Chondrocyte (in vitro differentiated cells): ENCODE measurements at places on chromosomes 7 and 10. TPM values are rescaled to one million over a fixed set of nuclear protein-coding genes. Genes with fewer than 3 reads are reported as not detected.

The LLCFC1 gene
- total RNA-seq = not detected in 3 replicates

The TAS2R4 gene
- total RNA-seq = 0.28 to 1.3 TPM (median 0.35 TPM) in 3 replicates

The FGF8 gene
- not detected in 3 replicates for total RNA-seq

The GNG11 gene
- total RNA-seq = 8.2 to 15.0 TPM (median 9.4 TPM) in 3 replicates

The FAM25A gene
- total RNA-seq = not detected in 3 replicates

The GJC3 gene
- total RNA-seq = not detected in 3 replicates

The PNLIP gene
- not detected in 3 replicates for total RNA-seq

The BMPER gene
- total RNA-seq = 0.30 to 0.63 TPM (median 0.62 TPM) in 3 replicates

The CDK14 gene
- 53.7 to 97.9 TPM (median 61.4 TPM) in 3 replicates for total RNA-seq

The NAT16 gene
- total RNA-seq = not detected in 3 replicates

DNA sequence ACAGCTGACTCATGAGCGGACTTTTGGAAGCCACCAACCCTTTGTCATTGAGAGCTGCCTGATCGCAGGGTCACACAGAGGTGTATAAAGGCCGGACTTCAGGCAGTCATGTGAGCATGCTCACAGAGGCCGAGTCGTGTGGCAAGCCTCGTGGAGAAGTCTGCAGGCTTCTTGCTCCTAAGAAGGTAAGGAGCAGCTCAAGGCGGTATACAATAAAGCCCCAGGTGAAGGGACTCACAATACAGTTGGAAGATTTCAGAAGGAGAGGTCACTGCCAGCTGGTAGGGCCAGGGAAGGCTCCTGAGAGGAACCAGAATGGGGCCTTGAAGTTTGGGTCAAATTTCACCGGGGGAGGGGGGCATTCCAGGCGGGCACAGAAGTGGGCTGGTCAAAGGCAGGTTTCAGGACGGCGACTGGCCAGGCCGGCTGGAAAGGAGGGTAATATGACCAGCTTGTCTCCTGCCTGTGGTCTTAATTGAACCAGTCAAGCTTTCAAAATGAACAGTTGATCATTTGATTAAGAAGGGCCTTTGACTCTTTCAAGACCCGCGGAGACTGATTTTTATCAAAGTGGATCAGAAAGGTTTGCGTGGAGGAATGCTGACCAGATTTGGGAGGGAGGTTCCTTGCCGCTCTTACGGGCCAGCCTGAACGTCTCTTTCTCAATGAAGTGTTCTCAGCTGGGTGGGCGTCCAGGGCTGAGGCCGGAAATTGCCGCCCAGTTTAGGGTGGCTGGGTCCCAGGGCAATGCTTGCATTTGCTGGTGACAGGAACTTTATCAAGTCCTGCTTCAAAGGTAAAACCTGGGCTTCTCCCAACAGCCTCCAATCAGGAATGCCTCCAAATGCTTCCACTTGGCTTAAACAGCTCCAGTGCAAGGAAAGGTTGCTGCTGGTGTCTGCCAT, 178.6 kb downstream of the EMX2 start:
- no peak overlapping the region for H3K4me3 ChIP-seq
- DNase-seq = no peak
- H3K27me3 ChIP-seq = peaks cover 30% of the 10 kb centered on the region
- H3K4me1 ChIP-seq = peaks cover 5% of the 10 kb centered on the region
- H3K36me3 ChIP-seq = peaks cover 2% of the 10 kb centered on the region
- no peak overlapping the region for H3K27ac ChIP-seq

DNA sequence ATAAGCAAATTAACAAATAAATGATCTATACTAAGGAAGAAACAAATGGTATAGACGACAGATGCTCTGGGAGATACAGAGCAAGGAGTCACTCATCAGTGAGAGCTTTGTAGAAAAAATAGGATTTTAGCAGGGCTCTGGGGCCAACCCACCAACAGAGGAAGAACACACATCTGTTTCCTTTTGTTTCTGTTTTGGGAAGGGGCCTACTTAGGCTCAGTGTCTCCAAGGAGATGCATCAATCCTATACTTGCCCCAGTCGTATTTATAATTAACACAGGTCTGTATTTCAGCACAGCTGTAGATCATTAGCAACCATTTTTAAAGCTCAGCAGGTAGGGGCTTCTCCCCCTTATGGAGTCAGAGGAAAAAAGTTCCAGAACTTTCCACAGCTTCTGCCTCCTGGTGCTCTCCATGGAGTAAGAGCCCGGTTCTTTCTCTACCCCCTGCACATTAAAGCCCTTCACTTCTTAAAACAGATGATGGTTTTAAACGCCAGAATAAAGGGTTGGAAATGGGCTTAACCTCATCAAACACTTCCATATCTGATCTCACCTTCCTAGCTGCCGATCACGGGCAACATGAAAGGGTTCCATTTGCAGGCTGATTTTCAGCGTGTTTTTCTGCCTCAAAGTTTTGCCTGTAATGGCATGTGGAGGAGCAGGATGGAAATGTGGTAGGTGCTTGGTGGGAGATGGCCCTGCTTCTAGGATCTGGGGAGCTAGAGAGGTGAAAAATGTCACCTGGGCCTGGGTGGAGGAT, 291.7 kb downstream of the TCF7L2 start:
- no peaks in the 10 kb centered on the region for H3K36me3 ChIP-seq
- H3K27me3 ChIP-seq = no peaks in the 10 kb centered on the region
- H3K4me1 ChIP-seq = no peaks in the 10 kb centered on the region
- H3K4me3 ChIP-seq = no peak overlapping the region
- H3K27ac ChIP-seq = no peak overlapping the region
- DNase-seq = no peak

DNA sequence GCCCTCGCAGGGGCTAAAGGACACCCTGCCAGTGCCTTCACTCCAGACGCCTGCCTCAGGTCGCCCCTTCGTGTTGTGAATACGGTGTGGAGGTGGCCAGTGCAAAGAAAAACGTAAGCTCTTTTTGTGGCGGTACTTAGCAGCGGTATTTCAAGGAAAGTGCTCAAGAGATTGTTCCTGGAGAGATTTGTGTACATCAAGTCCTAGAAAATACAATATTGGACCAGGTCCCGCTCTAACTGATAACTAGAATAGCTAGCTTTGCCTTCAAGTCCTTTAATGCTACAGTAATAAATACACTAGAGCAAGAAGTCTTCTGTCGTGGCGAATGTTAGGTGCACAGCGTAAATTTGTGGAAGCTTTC, 689 bp downstream of the PLCE1 start:
- H3K36me3 ChIP-seq = no peaks in the 10 kb centered on the region
- no peak overlapping the region for H3K27ac ChIP-seq
- peak overlapping the region; percentile 77 for H3K4me3 ChIP-seq
- no peak for DNase-seq

GRCh38 chr10:45071043-45071813, 70.5 kb downstream of the ZNF22 start:
- peaks cover 24% of the 10 kb centered on the region for H3K27me3 ChIP-seq
- DNase-seq = no peak
- H3K4me3 ChIP-seq = no peak overlapping the region
- no peaks in the 10 kb centered on the region for H3K36me3 ChIP-seq
- no peak overlapping the region for H3K27ac ChIP-seq
- no peaks in the 10 kb centered on the region for H3K4me1 ChIP-seq

GRCh38 chr10:782751-783648, 93.5 kb upstream of the DIP2C start:
- no peak overlapping the region for H3K27ac ChIP-seq
- no peak overlapping the region for H3K4me3 ChIP-seq
- H3K36me3 ChIP-seq = no peaks in the 10 kb centered on the region
- H3K4me1 ChIP-seq = peaks cover 4% of the 10 kb centered on the region

GRCh38 chr10:42970451-42971250, 106.2 kb upstream of the RET start:
- H3K36me3 ChIP-seq = no peaks in the 10 kb centered on the region
- DNase-seq = peak; percentile 81
- no peaks in the 10 kb centered on the region for H3K4me1 ChIP-seq

DNA sequence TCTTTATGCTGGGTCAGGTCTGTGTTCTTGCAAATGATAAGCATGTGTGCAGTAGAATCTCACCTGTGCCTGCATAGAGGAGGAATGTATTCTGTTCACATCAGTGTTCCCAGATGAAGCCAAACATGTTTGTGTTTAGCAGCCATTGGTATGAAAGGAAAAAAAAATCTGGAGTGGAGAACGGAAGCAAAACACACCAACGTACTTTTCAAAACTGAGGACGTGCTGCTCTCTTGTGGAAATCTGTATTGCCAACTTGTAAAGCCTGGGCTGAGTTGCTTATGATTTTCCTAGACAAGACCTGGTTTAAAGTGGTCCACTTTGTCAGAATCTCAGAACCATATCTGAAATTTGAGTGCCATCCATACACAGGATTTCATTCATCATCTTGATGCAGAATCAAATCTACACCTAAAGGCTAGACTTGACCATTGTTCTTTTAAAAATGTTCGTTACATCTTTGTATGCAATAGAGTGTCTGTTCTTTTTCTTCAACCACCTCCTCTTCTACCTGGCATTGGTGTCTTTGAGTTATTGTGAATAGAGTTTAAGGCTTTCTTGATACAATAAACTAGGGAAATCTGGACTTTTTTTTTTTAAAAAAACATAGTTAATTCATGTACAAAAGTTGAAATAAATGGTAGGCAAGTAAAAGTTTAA, 367.7 kb downstream of the PHF14 start:
- no peak for DNase-seq
- no peak overlapping the region for H3K27ac ChIP-seq
- no peaks in the 10 kb centered on the region for H3K27me3 ChIP-seq
- H3K4me1 ChIP-seq = peaks cover 44% of the 10 kb centered on the region

DNA sequence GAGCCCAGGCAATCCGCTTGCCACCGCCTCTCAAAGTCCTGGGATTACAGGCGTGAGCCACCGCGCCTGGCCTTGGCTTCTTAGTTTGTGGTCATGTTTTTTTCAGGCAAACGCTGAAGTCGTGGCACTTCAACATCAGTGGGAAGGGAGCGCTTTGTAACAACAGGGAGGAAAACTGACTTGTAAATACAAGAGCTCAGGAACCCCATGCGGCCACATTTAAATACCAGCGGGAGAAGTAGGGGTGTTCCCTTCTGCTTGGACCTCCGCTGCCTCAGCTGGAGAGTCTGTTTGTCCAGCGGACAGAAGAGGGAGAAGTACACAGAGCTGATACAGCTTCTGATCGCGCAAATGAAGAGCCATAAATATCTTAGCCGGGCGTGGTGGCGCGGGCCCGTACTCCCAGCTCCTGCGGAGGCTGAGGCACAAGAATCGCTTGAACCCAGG, 108.7 kb upstream of the KMT2C start:
- no peaks in the 10 kb centered on the region for H3K4me1 ChIP-seq
- H3K27me3 ChIP-seq = no peaks in the 10 kb centered on the region
- no peak for DNase-seq
- no peaks in the 10 kb centered on the region for H3K36me3 ChIP-seq

DNA sequence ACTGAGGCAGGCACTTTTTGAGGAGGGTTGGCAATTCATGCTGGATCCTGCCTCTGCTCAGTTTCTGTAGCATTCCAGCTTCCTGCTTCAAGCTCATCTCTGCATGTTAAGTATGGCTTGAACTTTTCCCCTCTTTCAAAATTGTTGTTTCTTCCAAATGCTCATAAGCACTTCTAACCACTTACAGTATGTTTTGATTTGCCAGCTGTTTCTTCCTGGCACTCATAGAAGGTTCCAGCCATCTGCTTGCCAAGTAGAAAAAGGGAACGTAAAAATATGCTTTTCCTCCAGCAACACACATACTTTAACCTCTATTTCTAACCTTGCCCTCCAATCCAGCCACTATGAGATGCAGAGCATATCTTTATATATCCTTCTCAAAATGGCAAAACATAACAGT, 692.6 kb upstream of the COBL start:
- H3K4me1 ChIP-seq = no peaks in the 10 kb centered on the region
- no peaks in the 10 kb centered on the region for H3K36me3 ChIP-seq
- no peaks in the 10 kb centered on the region for H3K27me3 ChIP-seq
- no peak for DNase-seq
- H3K4me3 ChIP-seq = no peak overlapping the region

- DNase-seq = no peak
- H3K27me3 ChIP-seq = no peaks in the 10 kb centered on the region
- H3K27ac ChIP-seq = no peak overlapping the region
- peaks cover 2% of the 10 kb centered on the region for H3K36me3 ChIP-seq
These were observed 411.0 kb upstream of the FOXK1 start for GRCh38 chr7:4270941-4271715.

- no peaks in the 10 kb centered on the region for H3K4me1 ChIP-seq
- H3K36me3 ChIP-seq = no peaks in the 10 kb centered on the region
- no peak overlapping the region for H3K27ac ChIP-seq
- peaks cover 2% of the 10 kb centered on the region for H3K27me3 ChIP-seq
- DNase-seq = no peak
These were observed 626.9 kb downstream of the ZWINT start for GRCh38 chr10:55734112-55734511.

DNA sequence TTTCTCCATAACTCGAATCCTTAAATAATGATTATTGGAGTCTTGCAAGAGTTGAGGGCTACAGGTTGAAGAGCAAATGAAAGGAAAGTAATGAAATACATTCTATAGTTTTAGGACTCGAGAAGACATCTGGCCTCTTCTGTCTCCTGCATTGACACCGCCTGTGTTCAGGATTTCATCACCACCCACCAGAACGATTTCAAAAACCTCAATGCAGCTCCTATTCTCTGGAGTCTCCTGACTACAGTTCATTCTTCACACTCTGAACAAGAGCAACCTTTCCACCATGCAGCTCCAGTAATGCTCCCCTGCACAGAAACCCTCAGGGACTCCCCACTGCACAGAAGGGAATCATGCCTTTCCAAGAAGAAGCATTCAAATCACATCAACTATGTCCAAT, 5.5 kb downstream of the IL15RA start:
- H3K36me3 ChIP-seq = no peaks in the 10 kb centered on the region
- peaks cover 7% of the 10 kb centered on the region for H3K4me1 ChIP-seq
- no peak for DNase-seq
- no peak overlapping the region for H3K27ac ChIP-seq

DNA sequence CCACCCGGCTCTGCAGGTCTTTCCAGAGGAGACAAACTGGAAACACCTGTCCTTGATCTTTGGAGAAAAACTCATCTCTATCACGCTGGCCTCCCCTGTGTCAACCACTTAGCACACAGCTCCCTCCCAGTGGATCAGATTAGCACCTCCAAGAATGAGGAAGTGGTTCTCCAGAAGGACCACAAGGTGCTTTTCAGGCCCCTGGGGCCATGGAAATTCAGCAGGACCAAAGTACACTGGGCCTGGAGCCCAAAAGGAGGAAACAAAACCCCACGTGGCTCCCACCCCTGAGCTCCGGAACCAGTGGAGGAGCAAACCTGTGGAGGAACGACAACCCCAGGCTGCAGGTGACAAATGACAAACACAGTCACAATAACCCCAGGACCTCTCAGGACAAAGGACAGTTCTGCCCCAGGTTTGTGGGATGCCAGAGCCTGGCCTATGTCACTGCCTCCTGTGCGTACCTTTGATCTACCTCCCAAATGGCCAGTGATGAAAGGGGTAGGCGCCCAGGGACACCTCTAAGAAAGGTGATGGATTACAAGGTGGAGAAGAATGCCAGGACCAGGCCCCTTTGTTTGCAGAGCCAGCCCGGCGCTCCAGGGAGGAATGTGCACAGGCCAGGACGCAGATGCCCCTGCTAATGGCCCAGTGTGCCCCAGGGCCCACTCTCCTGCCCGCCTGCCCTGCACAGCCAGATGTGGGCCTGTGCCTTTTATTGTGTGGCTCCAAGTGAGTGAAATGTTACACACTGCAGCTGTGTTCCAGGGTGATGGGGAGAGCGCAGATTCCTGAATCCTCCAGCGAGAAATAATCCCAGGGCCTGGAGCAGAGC, 5.7 kb downstream of the TNS3 start:
- H3K27me3 ChIP-seq = no peaks in the 10 kb centered on the region
- peak overlapping the region; percentile 99 for H3K27ac ChIP-seq
- DNase-seq = no peak
- H3K4me3 ChIP-seq = peak overlapping the region; percentile 50

- peak within 1 kb of the TSS; percentile 85 for H3K27ac ChIP-seq
- no peaks in the 10 kb centered on the region for H3K36me3 ChIP-seq
- peaks cover 18% of the 10 kb centered on the region for H3K4me1 ChIP-seq
- no peak for DNase-seq
- H3K27me3 ChIP-seq = no peaks in the 10 kb centered on the region
These were observed at the start of gene CACNA2D1 for GRCh38 chr7:82443547-82444219. Gene CACNA2D1 (minus strand): TSS chr7:82443777.
